Cerebellar nuclear complex (tissue), 1 donor: ENCODE measurements at places on chromosomes 7 and 10.

- no peak for DNase-seq
Observed at GRCh38 chr10:44723619-44724325, 187.4 kb upstream of the TMEM72 start.

- no peak for DNase-seq
Observed at GRCh38 chr7:156160811-156161210, 348.5 kb upstream of the SHH start.

DNA sequence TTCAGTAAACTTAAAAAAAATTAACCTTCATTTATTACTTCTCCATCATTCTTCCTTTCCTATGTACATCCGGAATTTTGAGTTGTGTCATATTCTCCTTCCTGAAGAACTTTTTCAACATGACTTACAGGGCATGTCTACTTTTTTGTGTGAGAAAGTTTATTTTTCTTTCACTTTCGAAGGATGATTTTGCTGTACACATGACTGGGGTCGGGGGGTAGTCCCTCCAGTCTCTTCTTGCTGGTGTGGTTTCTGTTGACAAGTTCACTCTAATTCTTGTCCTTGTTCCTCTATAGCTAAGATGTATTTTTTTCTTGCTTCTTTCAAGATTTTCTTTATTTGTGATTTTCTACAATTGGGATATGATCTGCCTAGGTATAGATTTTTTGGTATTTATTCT, 55.8 kb downstream of the INPP5A start:
- DNase-seq, result no peak

DNA sequence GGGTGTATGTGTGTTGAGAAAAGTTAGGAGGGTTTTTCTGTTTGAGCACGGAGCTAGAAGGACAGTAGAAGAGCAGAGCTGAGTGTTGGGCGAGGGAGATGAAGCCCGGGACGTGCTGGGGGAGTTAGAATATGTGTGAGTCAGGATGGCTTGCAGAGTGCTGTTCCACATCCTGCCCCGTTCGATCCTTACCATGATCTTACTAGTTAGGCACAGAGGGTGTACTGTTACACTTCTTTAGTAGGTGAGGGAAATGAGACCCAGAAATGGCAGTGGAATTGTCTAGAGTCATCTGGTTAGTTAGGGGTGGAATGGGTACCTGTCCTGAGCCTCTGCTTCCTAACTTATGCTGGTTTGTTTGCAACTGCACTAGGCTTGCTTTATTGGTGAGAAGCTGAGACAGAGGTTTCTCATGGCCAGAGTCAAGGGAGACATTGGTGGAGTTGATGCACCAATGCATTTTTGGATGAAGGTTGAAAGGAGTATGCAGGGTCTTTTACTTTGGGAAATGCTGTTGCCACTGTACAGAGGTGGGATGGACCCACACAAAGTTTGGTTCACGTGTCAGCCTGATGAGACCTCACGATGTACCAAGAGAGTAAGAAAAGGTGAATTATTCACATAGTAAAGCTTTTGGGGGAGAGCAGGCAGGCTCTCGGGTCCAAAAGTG, 42.4 kb downstream of the CCNY start:
- DNase-seq, result no peak

- DNase-seq, result no peak
Observed at GRCh38 chr10:86256690-86257315, 109.8 kb downstream of the GRID1 start.

DNA sequence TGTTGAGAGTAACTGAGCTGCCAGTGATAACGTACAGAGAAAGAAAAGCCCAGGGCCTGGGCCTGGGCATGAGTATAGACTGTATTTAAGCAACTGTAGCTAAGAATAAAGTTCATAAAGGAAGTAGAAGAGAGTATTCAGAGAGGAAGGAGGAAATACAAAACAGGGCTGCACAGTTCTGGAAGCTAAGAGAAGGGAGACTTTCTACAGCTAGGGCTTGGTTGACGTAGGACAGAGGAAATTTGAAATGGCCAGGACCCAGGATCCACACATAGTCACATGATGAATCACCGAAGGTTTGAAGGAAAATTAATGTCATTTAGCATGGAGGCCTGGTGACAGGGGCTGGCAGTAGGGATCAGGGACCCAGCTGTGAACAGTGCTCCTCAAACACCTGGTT, 66.7 kb downstream of the ARL4A start:
- no peak for DNase-seq
